ENCODE measurements at places on chromosomes 7 and 10.

GRCh38 chr7:952548-953441 lies 1.7 kb downstream of the ADAP1 start:
- no peak for DNase-seq

DNA sequence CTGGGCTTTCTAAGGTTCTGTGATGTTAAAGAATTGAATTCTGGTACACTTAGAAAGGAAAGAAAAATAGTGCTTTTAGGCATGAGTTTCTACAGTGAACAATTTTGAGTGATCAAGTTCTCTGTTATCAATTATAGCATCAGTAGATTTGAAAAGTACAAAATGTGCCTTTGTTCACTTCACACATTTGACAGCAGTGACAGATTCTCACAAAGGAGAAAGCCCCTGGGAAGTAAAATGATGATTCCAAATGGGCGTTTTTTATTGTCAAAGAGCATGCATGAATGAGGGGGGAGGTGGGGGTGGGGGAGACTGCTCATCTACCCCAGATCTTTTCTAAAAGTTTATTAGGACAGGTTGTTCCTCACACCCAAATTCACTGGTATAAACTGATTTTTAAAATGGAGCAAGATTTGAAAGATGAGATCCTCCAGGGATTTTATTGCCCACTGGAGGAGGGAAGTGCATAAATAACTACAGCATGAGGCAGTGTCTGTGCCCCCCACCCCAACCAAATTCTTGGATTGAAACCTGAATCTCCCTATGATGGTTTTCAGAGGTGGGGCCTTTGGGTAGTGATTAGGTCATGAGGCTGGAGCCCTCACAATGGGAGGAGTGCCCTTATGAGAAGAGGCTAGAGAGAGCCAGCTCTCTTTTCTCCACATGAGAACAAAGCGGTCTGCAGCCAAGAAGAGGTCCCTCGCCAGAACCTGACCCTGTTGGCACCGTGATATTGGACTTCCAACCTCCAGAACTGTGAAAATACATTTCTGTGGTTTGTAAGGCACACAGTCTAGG lies 79.5 kb downstream of the AOAH start:
- DNase-seq, result no peak

GRCh38 chr10:15336211-15336610 lies 34.9 kb downstream of the FAM171A1 start:
- no peak for DNase-seq

GRCh38 chr7:114941692-114942091 lies 19.8 kb downstream of the MDFIC start:
- DNase-seq, result no peak

- no peak for DNase-seq
Observed at GRCh38 chr10:122338609-122339441, 35.7 kb upstream of the PLEKHA1 start.

DNA sequence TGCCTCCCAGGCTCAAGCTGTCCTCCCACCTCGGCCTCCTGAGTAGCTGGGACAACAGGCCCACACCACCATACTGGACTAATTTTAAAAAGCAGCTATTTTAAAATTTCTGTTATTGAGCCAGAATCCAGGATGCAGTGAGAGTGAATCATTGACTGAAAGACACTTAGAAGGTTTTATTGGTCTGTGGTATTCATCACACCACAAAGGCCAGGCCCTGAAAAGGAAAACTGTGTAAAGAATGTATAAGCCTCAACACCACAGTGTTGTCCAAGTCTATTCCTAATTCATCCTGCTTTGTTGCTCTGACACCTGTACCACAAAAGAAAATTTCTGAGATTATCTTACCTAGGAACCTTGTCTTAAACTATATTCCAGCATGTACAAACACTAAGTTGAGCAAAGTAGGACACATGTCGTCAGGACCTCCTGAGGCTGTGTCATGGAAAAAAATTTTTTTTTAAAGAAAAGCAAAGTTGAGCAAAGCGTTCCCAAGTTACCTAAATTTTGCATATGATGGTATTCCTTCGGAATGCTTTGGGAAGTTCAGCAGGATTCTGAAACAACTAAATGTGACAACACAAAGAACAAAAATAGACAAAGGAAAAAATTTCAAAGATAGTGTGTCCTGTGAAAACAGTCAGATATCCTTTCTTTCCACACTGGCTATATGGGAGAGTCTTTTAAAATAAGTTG lies 129.6 kb upstream of the MKLN1 start:
- DNase-seq, result no peak

DNA sequence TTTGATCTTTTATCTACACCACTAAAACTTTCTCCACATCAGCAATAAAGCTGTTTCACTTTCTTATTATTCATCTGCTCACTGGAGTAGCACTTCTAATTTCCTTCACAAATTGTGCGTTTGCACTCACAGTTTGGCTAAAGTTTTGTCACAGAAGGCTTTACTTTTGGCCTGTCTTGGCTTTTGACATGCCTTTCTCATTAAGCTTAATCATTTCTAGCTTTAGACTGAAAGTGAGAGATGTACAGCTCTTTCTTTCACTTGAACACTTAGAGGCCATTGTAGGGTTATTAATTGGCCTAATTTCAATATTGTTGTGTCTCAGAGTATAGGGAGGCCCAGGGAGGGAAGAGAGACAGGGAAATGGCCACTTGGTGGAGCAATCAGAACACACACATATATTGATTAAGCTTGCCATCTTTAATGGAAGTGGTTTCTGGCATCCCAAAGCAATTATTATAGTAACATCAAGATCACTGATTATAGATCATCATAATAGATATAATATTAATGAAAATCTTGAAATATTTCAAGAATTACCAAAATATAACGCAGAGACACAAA lies 512.5 kb downstream of the ETV1 start:
- no peak for DNase-seq

DNA sequence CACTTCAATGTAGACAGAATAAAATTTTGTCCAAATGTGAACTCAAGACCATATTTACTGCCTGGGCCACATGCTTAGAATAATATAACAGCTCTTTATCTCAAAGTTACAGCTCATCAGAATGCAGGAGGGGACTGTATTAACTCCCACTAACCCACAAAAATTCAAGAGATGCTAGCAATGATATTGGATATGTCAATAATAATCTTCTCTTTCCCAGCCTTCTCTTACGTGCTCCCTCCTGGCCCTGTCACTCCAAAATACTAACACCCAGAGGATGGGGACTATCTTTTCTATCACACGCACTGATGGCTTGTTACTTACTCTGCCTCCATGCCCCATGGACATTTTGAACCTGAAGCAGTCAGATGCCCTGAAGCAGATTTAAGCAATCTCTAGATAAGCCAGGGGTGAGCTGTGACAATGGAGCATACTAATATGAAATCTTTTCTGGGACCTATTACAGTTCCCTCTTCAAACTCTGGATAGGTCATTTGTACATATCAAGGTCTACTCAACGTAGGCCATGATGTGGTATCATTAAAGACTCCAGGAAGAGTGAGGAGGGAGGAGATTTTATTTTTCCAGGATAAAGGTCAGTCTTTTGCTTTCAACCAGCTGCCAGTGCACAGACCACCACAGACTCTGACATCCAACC lies 803.0 kb downstream of the GRM8 start:
- no peak for DNase-seq

- DNase-seq, result no peak
Observed at GRCh38 chr10:96826438-96826837, 5.7 kb upstream of the LCOR start.

GRCh38 chr10:87619705-87620104 lies 40.0 kb upstream of the PAPSS2 start:
- DNase-seq, result no peak

- no peak for DNase-seq
Observed at GRCh38 chr10:67110286-67110685, 184.4 kb downstream of the LRRTM3 start.

- no peak for DNase-seq
Observed at GRCh38 chr10:113087165-113088029, 137.3 kb downstream of the TCF7L2 start.
